Fibroblast of lung (primary cell): ENCODE measurements at places on chromosomes 7 and 10.

DNA sequence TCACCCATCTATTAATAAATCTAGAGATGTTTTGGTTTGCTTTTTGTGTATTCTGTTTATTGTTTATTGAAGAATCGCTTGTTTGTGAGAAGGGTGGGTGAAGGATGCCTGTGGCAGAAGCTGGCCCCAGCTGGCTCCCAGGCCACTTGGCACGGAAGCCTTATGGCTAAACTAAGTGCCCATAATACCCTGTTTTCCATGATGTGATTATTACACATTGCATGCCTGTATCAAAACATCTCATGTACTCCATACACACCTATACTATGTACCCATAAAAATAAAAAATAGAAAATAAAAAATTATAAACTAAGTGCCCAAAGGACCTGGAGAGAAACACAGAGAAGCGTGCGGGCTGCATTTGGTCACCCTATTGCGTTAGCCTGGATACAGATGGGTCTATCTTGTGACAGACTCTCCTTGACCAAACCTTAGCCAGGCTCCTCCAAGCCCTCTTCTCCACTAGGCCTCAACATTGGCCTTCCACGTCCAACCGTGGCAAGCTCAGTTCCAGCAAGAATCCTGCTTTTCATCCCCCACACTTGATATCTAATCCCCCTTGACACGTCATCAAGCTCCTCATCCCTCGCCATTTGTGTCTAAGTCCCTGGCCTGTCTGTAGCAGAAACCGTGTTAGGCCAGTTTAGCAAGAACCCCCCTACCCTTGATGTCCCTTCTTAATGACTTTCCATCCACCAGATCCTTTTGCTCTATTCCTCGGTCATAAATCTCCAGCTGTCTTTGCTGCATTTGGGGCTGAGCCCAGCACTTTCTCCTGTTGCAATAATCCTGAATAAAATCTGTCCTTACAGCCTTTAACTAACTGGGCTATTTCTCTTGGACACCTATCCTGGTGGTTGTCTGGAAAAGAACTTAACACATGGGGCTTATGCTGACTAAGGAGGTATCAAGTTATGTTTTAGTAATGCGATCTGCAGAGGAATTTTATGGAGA is 245.2 kb downstream of the TNS3 start:
- DNase-seq: peak; percentile 43

DNA sequence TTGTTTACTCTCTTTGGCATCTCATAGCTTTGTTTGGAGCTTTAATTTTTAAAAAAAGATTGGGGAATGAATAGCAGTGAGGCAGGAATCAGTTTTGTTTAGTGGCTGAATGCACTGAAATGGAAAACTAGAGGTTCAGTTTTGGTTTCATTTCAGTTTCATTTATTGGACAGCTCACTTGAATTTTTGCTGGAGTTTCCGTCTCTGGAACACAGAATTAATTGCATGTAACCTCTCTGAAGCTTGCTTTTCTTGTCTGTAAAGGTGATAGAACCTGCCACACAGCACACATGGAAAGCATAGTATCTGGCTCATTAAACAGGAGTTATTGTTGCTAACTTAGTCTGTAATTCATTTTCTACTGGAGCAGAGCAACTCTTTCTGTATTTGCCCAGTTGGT is 7.1 kb downstream of the GRM8 start:
- no peak for DNase-seq

- no peak for DNase-seq
Measured at GRCh38 chr10:116125180-116125579, 147.8 kb downstream of the GFRA1 start.

DNA sequence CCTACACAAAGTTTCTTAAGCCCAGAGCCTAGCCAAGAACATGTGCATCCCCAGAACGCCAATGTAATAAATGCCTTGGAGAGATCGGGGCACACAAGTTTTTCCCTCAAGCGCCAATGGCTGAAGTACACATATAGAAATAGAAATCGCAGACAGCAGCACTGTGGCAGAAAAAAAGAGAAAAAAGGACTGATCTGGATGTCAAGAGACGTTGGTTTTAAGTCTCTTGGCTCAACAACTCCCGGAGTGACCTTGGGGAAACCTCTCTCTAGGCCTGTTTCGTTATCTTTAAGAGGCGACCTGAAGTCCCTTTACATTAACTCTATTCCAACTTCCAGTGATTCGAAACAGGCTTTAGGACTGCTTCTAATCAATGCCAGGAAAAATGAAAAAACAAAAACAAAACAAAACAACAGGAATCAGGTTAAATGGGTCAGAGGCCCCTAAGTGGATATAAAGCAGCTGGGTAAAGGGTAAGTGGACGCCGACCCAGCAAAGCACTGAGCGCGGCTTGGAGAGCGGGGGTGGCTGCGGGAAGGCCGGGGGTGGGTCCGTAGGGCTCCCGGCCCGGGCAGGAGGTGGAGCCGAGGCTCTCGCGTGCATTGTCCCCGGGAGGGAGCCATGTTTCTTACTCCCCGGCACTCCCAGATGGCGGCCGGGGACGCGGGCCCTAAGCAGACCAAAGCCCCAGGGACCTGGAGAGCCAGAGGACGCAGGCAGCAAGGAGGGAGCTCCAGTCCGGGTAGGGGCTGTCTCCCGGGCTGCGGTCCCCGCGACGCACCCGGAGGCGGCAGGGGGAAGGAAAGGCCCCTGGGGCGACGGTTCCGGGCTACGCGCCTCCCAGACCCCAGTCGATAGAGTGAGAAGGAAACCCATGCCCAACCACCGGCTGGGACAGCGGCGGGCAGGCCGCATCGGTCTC is 757 bp downstream of the EIF3A start:
- peak; percentile 77 for DNase-seq

DNA sequence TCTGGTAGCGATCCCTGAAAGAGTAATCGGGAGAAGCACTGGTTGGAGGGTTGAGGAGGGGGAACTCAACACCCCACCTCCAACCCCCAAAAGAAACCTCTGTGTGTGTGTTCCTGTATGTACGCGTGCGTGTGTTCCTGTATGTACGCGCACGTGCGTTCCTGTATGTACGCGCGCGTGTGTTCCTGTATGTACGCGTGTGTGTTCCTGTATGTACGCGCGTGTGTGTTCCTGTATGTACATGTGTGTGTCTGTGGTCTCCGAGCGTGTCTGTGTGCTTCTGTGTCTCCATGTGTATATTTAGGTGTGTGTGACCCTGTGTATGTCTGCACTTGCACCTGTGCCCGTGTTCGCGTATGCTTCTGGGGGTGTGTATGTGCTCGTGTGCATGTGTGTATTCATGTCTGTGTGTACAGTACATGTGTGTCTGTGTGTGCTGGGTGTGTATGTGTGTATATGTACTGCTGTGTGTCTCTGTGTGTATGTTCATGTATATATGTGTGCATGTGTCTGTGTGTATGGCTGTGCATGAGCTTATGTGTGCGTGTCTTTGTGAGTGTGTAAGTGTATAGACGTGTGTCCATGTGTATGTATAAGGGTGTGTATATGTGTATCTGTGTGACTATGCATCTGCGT is 42.9 kb upstream of the KLF6 start:
- no peak for DNase-seq

DNA sequence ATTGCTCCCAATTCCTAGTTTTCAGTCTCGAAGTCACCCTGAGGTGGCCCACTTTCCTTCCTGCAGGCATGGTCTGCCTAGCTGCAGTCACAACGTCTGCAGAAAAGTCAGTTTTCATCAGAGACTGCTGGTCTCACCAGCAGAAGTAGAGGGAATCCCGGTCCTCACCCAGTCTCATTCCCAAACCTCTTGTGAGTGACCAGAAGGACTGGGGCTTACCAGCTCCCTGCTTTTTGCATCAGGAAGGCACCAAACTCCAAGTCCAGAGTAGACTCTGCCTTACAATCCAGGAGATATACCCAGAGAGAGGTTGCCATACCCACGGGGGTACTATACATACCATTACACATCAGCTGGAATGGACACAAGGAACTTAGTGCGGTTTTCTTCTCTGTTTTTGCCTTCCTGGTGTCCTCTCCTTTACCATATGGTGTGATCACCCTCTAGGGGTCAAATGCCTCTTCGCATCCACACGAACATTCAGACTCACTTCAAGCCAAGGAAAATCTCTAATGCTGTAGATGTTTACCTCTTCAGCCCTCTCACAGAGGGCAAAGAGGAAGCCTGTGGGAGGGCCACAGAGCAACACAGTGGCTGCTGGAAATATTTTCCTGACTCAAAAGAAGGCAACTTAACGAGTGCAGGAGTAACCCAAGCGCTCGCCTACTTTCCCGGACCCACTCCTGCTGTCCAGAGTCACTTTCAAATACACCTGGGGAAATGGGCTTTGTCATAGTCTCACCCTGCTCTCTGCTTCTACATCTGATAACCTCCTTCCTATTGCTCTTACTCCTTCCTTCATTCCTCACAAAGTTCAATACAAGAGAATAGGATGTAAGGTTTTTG is 220.9 kb downstream of the C7orf25 start:
- DNase-seq: peak; percentile 82

DNA sequence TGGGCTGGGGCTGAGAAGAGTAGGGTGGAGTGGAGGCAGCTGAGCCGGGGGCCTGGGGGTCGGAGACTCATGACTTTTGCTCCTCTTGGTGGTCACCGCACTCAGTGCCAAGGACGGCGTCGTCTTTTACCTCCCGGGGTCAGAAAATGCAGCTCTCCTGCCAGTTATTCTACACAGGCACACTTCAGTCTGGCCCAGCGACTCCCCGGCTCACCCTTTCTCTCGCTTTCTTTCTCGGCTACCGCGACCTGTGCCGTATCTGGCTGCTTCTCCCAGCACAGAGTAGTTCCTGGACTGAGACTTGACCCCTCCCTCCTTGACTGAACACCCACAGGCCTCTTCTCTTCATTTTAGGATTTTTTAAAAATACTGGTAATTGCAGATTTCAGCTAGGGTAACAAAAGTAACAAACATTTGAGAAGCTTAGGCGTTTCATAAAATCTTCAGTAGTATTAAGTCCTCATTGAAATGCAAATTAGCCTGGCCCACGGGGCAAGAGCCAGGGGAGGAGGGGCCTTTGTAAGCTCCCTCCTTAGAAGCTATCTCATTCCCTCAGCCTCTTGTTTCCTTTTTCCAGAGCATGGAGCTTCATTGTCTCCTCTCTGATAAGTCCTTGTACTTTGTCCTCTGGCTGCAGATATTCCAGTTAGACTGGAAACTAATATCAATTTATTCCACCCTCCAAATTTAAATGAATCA is 1.1 kb upstream of the PRLHR start:
- DNase-seq: no peak

DNA sequence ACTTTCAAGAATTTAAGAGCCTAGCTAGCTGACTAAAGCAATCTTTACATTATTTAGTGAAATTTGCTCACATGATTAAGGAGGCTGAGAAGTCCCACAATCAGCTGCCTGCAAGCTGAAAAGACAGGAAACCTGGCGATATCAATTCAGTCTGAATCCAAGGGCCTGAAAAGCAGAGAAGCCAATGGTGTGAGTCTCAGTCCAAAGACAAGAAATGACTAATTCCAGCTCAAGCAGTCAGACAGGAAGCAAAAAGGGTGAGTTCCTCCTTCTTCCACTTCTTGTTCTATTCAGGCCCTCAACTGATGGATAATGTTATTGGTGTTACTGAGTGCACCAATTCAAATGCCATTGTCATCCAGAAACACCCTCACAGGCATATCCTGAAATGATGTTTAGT is 1231.6 kb upstream of the CELF2 start:
- DNase-seq: peak; percentile 83

DNA sequence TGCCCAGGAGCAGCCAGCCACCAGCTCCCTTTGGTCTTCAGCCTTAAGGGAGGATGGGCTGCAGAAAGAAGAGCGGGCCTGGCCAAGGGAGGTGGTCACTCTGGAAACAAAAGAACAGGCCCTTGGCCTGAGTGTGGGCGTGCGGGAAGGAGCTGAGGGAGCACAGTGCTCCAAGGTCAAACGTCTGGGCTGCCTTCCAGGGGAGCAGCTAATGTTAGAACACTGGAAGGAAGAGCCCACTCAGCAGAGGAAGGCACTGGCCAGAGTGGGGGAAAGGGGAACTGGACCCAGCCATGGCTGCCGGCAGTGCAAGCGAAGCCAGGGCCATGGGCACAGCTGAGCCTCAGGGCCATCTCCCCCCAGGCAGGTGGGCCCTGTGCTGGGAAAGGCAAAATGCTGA is 42.7 kb downstream of the FAM53B start:
- peak; percentile 93 for DNase-seq

DNA sequence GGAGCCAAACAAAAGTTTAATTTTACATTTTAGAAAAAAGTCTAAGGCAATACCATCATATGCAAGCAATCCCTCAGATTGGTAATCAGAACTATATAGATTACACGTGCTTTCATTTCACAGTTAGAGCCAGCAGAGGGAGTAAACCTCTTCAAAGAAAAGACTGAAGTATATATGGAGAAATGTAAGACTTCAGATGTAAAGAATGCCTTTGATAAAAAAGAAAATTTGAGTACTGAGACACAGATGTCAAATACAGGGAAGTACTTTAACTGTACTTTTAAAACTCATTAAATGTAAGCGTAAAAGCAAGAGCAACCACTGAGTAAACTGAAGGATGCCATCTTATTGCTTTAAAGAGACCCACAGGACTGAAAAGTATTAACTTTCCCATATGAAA is 101.4 kb upstream of the FAM133B start:
- peak; percentile 87 for DNase-seq

- DNase-seq: peak; percentile 84
Measured at GRCh38 chr10:33459602-33460001, 125.1 kb upstream of the NRP1 start.

DNA sequence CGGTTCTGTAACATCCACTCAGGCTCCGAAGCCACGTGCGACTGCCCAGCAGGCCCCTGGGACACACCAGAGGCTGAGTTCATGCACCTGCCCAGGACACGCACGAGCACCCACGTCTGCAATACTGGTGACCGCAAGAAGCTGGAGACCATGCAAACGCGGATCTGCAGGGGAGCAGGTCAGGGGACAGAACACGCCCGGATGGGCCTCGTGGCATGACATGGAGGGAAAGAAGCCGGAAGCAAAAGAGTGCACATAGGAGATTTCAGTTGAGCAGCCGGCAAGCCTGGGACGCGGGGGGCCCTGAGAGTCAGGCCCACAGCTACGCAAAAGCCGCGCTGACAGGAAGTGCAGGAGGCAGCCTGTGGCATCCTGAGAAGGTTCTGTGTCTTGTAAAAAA is 73.7 kb downstream of the FOXL3 start:
- DNase-seq: no peak

DNA sequence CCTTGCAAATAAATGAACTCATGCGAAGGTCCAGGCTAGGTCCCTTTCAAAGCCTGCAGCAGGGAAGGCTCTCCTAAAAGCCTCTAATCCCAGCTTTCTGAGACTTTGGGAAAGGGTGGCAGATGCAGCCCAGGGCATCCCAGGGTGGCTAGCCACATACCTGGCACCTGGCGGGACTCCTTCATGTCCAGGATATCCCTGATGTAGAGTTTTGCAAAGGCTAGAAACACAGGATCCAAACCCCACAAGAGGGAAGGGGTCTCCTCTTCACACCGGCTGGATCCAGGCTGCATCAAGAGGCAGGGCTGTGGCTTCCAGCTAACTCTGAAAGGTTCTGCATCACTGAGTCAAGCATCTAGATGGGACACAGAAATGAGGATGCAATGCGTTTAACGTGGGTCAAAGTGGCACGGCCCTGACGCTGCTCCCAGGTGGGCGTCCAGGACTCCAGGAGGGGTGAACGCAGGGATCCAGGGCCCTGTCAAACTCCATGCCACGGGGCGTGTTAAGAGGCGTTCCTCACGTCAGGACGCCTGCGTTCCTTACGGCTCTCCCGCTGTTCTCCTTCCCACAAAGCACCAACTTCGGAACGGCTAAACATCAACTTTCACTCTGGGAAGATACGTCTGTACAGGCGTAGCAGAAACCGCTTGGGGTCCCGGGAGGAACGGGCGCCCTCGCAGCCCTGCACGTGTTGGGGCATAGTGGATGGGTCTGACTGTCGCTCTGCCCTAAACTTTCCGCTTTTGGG is 507 bp downstream of the STN1 start:
- no peak for DNase-seq

- no peak for DNase-seq
Measured at GRCh38 chr7:158559356-158559755, 28.3 kb downstream of the PTPRN2 start.
